ENCODE measurements at places on chromosomes 12 and 14.

- DNase-seq = no peak
Measured at GRCh38 chr12:100579844-100580243, 6.4 kb downstream of the GAS2L3 start.

DNA sequence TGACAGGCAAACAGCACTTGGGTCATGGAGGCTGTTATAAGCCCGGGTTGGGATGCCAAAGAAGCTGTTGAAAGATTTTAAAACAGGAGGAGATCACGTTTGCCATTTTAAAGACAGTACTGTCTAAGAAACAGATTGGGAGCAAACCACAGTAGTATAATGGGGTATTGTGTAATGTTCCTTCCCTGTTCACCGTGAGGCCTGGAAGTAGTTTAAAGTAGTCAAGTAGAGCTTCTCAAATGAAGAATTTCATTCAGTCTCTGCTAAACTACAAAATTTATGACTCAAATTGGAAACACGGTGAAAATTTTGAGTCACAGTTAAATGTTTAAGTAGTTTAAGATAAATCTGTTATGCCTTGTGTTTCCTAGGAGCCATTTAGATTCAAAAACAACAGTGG is 35.8 kb downstream of the ATP2A2 start:
- no peak for DNase-seq

DNA sequence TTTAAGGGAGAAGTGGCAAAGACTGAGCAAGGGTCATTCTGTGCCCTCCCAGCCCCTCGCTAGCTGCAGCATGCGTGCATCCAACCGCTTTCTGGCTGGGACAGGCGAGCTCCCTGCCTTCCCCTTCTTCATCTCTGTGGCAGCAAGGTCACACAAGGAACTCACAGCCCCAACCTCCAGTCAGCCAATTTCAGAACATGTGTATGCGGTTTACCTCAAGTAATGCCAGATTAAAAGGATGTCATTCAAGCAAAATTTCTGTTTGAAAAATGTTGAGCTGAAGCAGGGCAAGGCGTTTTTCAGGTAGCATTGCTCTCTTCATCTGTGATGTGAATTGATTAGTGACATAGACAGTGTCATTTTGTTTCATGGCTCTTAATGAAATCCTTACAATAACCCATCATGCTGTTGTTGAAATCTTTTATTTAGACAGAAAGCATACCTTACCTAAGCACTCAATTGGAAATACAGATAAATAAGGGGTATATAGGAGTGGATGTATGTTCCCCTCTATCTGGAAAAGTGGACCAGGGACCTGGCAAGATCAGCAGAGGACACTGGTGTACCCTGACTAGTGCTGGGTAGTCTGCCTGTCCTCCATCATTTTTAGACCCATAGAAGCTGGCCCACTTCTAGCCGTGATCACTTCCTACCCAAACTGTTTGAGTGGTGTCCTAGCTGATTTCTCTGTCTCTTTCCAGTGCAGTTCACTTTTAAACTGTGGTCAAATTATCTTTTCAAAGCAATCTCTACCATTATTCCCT is 82.8 kb upstream of the NEDD1 start:
- DNase-seq = no peak

- no peak for DNase-seq
Measured at GRCh38 chr12:23751641-23752040, 197.8 kb downstream of the SOX5 start.

DNA sequence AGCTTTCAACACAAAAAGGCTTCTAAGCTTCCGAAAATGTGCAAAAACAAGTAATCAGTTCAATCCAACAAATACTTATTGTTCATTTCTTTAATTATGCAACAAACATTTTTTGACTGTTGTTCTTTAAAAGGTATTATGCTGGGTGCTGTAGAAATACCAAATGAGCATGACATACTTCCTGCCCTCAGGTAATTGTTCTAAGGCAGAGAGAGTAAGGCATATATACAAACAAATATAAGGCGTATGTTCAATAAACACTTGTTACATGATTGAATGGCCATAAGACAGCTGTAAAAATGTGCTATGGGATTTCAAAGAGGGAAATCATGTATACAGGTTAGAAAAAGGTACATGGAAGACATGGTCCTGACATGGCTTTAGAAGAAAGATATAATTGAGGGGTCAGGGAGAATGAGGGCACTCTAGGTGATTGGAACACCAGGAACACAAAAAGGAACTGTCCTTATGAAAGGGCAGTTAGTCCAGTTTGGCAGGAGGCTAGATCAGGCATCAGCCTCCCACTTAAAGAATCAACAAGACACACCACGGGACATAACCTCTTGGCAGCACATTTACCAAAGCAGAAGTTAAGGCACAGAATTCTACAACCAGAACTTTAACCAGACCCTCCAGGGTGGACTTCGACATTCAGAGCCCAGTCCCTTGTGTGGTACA is 135.8 kb upstream of the SCAF11 start:
- no peak for DNase-seq

DNA sequence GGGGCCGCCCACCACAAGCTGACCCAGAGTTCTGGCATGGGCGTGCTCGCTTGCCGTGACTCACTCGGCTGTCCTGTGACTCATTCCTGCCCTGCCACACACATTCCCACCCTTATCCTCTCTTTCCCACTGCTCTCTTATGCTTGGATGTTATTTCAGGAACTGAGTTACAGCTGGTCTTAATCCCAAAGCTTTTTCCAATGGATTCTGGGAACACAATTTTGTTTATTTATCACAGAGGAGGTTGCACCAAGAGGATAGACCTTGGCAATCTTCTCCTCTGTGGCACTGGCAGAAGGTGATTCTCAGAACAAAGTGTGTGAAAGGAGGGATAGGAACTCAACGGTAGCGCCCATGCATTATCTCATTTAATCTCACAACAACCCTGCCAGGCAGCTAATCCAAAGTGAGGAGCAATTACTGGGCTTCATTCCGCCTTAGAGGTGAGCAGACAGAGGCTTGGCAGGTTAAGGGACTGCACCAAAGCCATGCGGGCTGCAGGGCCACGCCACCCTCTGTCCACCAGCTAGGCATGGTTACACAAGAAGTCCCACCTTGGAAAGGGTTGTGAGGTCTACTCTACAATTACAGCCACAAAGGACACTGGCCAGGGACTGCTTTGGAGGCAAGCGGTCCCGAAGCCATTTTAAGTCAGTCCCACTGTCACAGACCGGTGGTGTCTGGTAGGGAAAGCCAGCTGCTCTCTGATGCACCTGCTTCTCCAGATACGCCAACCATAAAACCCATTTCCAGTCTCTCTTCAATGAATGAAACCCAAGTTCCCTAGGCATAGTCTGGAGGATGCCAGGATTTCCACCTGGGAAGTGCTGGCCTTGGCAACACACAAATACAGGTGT is 32.9 kb downstream of the SYNE3 start:
- no peak for DNase-seq

DNA sequence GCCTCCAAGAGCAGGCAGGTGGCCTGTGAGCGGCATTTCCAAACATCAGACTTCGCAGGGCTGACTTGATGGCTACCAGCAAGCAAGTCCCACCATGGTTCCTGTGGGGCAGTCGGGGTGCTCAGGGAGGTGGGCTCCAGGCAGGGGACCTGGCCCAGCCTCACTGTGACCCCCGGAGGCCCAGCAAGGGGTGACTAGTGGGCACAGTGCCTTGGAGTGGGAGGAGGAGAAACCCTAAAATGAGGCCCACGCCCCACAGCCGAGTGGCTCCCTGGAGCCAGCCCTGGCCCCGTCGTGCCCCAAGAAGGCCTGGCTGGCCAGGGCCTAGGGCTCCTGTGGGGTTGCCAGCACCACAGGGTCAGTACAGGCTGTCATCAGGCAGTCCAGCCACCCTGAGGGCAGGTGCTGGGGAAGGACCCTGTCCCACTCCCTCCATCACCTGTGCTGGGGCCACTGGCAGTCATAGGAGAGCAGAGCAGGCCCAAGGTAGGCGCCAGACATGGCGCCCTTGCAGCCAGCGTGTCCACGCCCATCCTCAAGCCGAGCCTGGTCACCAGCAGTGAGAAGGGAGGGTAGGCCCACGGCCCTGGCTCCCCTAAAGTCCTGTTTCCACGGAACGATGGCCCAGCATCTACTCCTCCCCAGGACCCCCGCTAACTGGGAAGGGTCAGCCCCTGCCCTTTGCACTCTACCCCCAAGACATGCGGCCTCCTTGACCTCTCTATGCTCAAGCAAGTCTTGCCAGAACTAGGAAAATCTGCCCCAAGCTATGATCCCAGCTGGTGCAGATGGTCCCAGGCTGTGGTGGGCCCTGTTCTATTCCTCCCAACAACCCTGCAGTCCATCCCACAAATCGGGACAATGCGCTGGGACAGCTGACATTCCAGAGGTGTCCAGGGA is 144.2 kb upstream of the C14orf180 start:
- DNase-seq = peak; percentile 24

GRCh38 chr12:130703733-130704375 is 12.2 kb downstream of the RIMBP2 start:
- DNase-seq = no peak

- DNase-seq = no peak
Measured at GRCh38 chr12:90938451-90938850, 16.5 kb downstream of the CCER1 start.

DNA sequence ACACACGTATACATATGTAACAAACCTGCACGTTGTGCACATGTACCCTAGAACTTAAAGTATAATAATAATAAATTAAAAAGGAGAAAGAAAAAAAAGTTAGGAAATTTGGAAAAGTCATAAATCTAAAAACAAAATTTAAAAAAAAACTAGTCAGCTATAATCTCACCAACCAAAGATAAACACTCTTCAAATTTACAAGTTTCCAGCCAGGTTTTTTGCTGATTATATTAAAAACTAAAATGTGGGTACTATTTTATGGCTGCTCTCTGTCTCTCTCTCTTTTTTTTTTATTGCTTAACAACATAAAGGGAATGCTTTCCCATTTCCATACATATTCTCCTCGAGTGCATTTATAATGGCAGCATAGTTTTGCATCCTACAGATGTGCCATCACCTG is 25.0 kb upstream of the RNASE3 start:
- DNase-seq = no peak

- no peak for DNase-seq
Measured at GRCh38 chr14:102717276-102717675, 60.0 kb upstream of the TRAF3 start.

GRCh38 chr12:27309995-27310315 is 22.7 kb upstream of the BMAL2 start:
- no peak for DNase-seq

- peak; percentile 57 for DNase-seq
Measured at GRCh38 chr14:50943943-50944646, at the start of gene PYGL. PYGL (minus strand) TSS chr14:50944483; CDS start chr14:50944403, 80 bp downstream.

DNA sequence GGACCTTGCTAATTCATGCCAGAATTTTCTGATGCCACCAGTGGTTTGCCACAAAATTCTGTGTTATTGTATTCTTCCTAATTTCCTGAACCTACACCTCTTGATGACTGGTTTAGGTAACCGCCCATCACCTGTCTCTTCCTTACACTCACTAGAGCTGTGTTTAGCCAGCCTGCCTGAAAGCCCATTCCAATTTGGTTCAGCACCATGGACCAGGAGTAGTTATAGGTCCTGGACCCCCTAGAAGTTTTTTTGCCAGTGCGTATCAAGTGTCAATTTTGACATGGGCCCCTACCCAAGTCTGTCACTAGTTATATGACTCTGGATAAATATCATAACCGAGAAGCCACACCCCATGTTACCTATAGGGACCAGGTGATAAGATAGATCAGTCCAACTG is 94.0 kb upstream of the NAP1L1 start:
- DNase-seq = no peak

GRCh38 chr14:100278702-100279101 is 27.5 kb downstream of the SLC25A29 start:
- DNase-seq = no peak

DNA sequence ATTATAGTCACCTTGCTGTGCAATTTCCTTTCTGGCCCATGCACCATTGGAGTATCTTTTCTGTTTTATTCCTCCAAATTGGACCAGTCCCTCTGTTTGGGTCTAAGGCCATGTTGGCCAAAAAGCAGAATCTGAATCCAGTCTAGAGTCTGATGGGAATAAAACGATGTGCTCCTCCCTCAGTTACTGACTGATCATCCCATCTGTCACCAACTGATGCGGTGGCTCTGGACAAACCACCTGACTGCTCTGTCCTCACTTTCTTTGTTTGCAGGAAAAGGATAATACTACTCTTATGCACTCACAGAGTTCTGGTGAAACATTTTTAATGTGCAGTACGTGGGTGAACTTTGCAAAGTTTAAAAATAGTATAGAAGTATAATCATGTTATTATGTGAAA is 120.2 kb upstream of the HIF1A start:
- DNase-seq = no peak

DNA sequence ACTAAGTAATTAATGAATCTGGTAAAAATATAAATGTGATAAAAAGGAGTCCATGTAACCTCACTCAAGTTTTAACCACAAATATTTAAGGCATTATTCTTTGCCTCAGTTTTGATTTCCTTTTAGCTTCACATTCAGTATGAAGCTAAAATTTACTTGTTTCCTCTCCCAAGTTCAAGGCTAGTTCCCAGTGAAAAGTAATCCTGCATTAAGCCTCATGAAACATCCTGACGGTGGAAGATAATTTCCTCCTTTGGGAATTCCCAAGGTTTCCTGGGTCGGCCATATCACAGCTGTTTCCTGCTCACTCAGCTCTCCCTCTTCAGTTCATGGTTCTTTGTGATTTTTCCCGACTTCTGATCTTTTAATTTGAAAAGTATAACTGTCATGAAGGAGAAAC is 1256.8 kb upstream of the FLRT2 start:
- DNase-seq = no peak

GRCh38 chr14:100536721-100537445 is 50.3 kb downstream of the BEGAIN start:
- peak; percentile 13 for DNase-seq

GRCh38 chr12:124363353-124363965 is 68.6 kb downstream of the RFLNA start:
- DNase-seq = no peak

DNA sequence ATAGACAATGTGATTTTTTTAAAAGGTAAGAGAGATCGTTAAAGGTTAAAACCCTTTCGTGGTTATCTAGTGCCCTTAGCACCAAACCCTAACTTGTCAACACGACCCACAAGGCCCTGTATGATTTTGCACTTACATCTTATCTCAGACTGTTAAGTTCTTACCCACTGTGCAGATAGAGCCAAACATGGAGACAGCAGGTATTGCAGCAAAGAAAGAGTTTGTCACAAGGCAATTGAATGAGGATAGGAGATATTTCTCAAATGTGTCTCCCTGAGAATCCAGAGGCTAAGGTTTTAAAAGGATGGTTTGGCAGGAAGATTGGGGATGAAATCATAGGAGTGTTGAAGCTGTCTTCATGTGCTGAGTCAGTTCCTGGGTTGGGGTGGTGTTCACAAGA is 313.4 kb downstream of the AEBP2 start:
- no peak for DNase-seq

- DNase-seq = no peak
Measured at GRCh38 chr14:58722441-58722840, 84.7 kb downstream of the DACT1 start.

- DNase-seq = no peak
Measured at GRCh38 chr14:36091096-36091495, 85.4 kb downstream of the PTCSC3 start.

DNA sequence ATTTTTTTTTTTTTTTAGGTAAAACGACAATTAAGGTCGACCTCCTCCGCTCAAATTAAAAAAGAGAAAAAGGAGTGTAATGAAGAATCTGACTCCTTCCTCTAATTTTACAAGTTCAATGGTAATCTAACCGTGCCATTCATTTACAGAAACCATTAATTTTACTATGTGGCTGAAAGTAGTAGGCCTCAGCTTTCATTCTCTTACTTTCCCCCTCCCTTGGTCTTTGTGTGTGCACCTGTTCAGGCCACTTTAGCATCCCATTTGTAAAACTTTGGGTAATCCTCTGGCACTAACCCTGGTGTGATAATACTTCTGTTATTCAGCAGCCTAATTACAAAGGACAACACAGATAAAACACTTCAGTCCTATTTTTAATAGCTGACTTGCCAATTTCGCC is 128.1 kb downstream of the ASCL1 start:
- DNase-seq = no peak

- DNase-seq = no peak
Measured at GRCh38 chr12:47818007-47818376, 1.7 kb downstream of the HDAC7 start.

Measured in GM12892 (cell line).